ENCODE measurements at places on chromosomes 4 and X.
A peak's percentile ranks its signal among the peaks of the same experiment; 100 is the strongest.

DNA sequence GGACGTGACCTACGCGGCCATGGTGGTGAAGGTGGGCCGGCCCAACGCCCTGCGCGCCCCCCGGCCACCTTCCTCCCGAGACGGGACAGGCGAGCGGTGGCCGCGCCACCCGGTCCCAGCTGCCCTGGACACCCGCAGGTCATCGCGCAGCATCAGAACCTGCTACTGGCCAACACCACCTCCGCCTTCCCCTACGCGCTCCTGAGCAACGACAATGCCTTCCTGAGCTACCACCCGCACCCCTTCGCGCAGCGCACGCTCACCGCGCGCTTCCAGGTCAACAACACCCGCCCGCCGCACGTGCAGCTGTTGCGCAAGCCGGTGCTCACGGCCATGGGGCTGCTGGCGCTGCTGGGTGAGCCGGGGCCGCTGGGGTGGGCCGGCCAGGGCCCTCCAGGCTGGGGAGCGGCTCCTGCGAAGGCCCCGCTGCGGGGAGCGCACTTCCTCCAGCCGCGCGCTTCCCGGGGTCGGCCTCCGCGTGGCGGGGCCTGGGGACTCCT lies 9.0 kb upstream of the SLC26A1 start:
- DNase-seq = no peak

GRCh38 chrX:150680974-150681373 lies 12.2 kb upstream of the MTMR1 start:
- no peak for DNase-seq

- DNase-seq = no peak
These were observed 259.1 kb downstream of the SH2D1A start for GRCh38 chrX:124605511-124605910.

DNA sequence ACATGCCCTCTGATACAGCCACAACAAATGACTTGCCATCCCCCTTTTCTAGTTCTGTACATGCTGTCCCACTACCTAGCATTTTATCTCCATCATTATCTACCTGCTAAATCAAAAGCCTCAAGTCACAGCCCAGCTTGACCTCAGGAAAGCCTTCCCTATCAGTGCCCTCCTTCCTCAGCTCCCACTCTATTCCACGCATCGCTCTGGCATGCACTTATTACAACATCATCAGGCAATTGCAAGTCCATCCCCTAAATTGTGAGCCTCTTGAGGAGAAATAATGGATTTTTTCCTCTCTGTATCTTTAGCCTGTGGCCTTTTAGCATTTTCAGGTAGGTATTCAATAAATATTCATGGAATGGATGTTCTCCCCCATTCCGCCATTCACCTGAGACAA lies 5.7 kb downstream of the ARL13A start:
- no peak for DNase-seq

DNA sequence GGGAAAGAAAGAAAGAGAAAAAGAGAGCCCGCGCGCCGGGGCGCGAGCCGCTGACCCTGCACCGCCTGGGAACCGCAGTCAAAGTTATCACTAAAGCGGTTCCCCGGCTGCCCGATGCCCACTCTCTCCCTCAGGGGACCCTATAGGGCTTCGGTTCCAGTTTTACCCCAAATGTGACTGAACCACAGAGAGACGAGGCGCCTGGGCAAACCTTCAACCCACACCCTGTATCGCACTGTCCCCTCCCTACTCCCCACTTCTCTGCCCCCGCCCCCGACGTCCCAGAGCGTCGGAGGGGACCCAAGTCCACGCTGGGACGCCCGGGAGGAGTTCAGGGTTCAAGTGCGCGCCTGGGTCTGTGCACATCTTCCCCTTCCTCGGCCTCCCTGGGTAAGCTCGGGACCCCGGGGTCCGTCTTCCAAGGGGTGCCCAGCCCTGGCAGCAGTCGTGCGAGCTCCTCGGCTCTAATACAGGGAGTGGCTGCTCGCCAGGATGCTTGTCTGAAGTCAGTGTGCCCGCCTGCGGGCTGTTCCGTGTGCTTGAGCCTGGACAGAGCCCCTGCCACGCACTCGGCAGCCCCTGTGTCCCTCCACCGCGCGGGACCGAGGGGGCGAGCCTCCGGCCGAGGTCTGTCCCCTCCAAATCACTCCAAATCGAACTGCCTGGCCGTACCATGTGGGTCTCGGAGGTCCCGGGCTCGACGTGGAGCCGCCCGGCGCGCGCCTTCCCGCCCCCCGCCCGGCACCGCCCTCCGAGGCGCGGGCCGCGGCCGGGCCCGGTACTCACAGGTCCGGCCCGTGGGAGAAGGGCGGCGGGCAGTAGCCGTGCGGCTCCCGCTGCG lies 960 bp downstream of the TRPC3 start:
- DNase-seq = peak; percentile 26

DNA sequence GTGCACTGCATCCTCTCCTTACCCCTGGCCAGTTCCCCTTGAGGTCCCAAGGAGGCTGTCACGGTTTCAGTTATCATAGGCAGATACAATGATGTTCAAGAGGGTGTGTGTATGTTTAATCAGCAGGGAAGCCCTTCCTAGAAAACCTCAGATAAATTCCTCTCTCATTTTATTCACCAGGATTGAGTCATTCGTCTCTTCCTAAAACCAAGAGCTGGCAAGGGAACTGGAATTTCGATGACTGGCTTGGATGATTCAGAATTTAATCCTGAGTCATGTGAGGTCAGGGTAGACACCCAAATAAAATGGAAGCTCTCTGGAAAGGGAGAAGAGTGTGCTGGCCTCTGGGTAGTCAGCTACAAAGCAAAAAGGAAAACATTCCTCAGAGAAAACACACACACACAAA lies 106.2 kb upstream of the RAPGEF2 start:
- no peak for DNase-seq

DNA sequence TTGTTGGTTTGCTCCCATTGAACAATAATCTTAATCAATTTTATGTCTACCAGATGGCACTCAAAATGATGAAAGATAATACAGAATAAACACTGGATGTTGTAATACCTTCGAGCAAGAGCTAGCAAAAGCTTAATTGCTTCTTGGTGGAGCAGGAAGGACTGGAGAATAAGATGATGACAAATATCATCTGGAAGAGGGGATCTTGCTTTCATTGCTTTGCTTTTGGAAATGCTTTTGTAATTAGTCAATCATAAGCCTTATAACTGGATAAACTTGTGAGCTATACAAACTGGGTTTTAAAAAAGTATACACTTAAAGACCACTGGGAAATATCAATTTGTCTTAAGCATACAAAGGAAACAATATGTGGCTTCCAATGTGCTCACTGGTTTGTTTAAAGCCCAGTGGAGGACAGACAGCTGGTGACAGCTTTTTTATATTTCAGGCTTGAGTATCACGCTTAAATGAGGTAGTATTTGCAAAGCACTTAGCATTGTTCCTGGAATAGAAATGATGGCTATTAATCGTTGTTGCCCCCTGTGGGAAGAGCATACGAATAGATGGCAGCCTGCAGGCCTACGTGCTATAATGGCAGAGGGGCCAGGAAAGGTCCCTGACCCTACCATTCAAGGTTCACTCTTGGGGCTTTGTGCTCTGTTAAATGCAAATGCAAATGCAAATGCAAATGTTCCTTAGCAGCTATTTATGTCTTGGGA lies 61.2 kb downstream of the TMEM150C start:
- DNase-seq = no peak

DNA sequence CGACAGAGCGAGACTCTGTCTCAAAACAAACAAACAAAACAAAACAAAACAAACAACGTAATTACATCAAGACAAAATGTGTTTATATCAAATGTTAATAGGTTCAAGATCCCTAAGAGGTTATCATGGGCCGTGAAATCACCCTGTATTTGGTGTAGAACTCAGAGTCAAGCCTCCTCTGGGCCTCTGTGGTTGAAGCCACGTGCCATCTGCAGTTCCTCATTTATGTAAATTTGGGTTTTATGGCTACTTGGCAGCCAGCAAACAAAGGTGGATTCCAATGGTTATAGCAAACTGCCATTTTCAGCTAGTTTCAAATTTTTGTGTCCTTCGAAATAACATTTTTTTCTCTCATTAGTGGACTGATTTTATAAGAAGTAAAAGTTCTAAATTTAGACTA lies 16.4 kb downstream of the NSDHL start:
- DNase-seq = no peak

- no peak for DNase-seq
These were observed 51.3 kb upstream of the NPNT start for GRCh38 chr4:105843941-105844340.

DNA sequence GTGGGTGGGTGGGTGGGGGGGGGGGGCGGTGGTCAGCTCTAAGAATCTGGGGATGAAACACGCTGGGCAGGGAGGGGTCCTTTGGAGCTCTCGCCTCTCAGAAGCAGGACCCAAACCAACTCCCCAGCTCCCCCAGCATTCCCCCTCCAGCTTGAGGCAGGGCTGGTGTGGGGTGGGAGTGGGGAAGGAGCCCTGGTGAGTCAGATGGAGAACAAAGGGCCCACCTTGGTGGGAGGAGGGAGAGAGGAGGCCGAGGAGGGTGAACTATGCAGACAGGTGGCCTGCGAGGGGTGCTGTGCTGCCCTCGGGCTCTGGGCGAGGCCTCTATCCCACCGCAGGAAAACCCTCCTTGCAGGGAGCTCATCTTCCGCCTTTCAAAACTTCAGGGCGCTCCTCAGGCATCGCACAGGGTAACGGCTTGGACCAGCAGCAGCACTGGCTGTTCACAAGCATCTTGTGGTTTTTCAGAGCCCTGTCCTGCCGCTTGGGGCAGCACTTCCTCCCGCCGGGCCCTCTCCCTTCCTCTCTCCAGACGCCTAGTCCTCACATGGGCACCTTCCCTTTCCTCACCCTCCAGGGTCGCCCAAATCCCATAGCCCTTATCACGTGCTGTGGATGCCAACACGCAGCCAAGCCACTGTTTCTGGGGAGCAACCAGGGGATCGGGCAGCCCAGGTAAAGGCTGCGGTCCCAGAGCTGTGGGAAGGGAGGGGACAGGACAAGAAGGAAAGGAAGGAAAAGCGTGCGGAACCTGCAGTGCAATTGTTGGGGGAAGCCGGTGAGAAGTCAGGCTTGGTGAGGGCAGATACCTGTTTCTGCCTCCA lies 34.0 kb upstream of the GRPEL1 start:
- DNase-seq = peak; percentile 72

- DNase-seq = no peak
These were observed 4.1 kb upstream of the GPC3 start for GRCh38 chrX:133989490-133989889.

DNA sequence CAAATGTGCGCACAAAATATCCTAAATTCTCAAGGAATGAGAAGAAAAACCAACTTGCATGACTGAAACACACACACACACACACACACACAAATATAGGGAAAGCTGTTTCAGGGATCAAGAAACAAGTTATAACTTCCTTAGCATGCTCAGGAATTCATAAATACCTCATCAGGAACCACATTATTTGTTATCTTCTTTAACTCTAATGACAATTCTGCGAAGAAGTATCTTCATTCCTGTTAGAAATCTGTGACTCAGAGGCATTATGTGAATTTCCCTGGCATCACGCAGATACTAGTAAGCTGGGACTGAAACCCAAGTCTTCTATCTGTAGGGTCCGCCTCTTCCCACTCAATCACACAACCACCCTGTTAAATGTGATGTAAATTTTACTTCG lies 30.3 kb downstream of the TMPRSS11A start:
- DNase-seq = no peak

GRCh38 chr4:24719615-24720014 lies 75.8 kb upstream of the SOD3 start:
- DNase-seq = no peak

DNA sequence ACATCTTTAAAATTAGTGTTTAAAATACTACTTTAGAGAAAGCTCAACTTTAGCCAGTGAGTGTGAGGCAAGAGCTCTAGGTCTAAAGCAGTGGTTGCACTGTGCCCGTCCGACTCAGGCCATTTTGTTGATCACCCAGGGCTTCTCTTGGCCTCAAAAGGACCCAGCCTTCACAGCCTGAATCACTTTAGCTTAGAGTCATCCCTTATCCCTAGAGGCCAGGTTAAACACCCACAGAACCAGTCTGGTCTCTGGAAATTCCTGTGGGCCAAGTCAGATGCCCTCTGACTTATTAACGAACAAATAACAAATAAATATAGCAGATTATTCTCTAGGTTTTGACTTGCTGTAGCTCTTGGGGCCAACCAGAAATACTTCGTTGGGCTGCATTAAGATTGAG lies 102.3 kb downstream of the WWC2 start:
- DNase-seq = no peak

DNA sequence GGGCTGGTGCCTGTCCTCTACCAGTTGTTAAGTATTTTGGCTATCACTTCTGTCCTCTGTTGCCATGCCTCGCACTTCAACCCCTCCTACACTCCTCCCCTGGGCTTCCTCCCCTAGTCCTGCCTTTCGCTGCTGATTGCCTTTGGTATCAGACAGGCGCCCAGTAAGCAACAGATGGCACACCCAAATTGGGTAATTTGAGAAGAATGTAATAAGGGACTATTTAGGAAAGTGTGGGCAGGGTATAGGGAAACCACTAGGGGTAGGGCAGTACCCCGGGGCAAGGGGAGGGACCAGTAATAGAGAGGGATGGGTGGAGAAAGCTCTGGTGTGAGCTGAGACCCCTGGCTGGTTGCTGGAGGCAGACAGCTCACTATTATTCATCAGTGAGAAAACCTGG lies 172.7 kb upstream of the USP9X start:
- DNase-seq = no peak

DNA sequence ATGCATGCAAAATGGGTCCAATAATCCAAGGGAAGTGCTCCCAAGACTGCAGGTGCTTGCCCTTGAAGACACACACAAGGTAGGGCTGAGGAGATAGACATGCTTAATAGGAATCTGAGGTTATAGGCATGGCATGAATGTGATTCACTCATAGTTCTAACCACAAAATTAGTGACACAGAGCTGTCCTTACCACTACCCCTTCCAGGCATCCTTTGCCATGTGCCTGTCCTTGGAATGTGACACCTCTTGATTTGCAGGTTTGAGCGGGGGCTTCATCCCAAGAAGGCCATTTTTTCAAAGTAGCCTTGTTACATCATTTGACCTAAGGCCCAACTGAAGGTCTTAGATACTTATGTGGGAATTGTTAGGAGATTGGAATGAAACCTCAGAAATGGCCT lies 112.5 kb downstream of the CCNG2 start:
- no peak for DNase-seq

- peak; percentile 82 for DNase-seq
These were observed at the start of gene SH3D19 for GRCh38 chr4:151325111-151325948. Gene SH3D19 (minus strand): TSS chr4:151325605. CDS start chr4:151325352, 253 bp downstream.

GRCh38 chr4:63580796-63581475 lies 828.3 kb downstream of the TECRL start:
- no peak for DNase-seq

DNA sequence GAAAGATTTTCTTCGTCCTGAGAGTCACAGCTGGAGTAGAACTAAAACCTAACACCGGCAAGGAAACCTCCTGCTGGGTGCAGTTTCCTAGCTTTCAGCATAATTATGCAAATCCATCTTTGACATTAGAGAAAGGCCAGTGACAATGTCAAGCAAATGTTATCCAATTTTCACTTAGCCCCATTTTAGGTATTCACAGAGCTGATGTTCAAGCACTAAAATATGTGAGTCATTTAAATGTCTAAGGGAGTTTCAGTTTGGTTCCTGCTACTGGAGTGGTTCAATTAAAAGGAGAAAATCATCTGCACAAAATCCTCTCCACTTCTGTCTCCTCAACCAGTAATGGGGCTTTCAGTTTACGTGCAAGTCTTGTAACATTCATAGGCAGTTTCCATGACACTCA lies 37.1 kb upstream of the AMOT start:
- no peak for DNase-seq

GRCh38 chrX:97844161-97844560 lies 960.5 kb downstream of the RPA4 start:
- DNase-seq = no peak

Measured in endothelial cell (in vitro differentiated cells).